Left forelimb (tissue), 1 donor: ENCODE measurements at places on chromosomes 1 and 21.
A peak's percentile ranks its signal among the peaks of the same experiment; 100 is the strongest.

GRCh38 chr1:6986281-6986680 lies 201.0 kb downstream of the CAMTA1 start:
- DNase-seq: no peak

- DNase-seq: peak; percentile 55
Measured at GRCh38 chr21:44413566-44414290, 41.6 kb upstream of the LRRC3 start.

- DNase-seq: no peak
Measured at GRCh38 chr1:153023109-153023508, 7.9 kb upstream of the SPRR1B start.

DNA sequence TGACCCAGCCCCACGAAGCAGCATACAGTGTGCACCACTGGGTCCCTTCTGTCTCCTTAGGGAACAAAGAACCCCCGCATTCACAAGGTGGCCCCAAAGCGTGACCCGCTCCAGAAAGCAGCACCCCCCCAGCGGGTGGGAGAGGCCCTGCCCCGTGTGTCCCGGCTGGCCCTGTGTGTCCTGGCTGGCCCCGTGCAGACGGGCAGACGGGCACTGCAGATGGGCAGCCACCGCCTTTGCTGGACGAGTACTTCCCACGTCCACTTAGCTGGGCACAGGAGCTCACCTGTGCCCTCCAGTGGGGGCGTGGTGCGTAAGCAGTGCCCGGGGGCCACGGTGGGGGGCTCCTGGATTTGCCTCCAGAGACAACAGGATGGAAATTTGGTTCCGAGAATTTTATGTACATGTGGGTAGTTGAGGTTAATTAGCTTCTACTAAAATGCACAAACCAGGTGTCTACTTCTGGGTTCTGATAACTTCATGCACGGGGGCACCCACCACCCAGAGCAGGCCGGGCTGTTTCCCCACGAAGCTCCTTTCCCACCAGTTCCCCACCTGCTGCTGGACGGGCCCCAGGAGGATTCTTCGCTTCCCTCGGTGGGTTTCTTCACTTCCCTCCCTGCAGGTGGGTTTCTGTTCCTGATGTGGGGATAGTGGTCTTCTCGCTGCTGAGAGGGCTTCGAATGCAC lies 33.2 kb upstream of the SLC19A1 start:
- DNase-seq: no peak

DNA sequence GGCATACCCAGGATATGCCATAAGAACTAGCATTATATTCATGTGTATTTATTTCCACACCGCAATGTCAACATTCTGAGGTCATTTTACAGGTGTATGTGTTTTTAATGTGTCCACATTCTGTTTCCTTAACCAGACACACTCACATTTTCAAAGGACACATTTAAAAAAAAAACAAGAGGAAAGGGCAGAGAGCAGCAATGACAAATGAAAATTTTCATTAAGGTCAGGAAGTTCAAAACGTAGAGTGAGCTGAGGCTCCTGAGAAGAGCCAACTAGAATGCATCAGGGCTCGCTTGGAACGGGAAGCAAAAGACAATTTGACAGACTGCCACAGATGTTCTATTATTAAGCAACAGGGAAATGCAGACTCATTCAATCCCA lies 4.8 kb upstream of the GNPAT start:
- no peak for DNase-seq
